Left kidney (tissue), 8 donors: ENCODE measurements at places on chromosomes 3 and 15. TPM values are rescaled to one million over a fixed set of nuclear protein-coding genes. Genes with fewer than 3 reads are reported as not detected.

DNA sequence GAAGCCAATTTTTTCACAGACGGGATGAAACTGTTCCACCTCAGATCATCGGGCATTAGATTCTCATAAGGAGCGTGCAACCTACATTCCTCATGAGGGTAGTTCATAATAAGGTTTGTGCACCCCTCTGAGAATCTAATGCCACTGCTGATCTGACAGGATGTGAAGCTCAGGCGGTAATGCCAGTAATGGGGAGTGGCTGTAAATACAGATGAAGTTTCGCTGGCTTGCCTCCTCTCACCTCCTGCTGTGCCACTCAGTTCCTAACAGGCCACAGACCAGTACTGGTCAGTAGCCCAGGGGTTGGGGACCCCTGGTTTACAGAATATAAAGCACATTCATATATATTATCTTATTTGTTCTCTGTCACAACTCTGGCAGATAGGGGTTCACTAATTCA, 2.1 kb upstream of the LIMD1 start:
- DNase-seq, result no peak

DNA sequence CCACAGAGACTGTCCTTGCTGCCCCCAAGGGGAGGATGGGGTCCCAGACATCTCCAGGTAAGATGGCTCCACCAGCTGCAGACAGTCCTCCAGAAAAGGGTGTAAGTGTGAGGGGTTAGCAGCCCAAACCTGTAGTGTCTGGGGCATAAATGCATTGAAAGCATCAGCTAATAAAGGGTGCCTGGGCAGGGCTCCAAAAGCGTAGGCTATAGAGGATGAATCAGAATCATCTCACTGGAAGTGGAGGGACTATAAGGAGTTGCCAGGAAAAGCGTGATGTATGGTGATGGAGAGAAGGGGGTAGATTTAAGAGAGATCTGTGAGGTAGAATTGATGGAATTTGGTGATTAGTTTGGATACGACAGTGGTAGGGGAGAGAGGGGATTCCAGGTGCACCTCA, 79.9 kb upstream of the ONECUT1 start:
- DNase-seq, result no peak

- no peak for DNase-seq
Observed at GRCh38 chr15:99404454-99404853, 153.2 kb downstream of the LRRC28 start.

DNA sequence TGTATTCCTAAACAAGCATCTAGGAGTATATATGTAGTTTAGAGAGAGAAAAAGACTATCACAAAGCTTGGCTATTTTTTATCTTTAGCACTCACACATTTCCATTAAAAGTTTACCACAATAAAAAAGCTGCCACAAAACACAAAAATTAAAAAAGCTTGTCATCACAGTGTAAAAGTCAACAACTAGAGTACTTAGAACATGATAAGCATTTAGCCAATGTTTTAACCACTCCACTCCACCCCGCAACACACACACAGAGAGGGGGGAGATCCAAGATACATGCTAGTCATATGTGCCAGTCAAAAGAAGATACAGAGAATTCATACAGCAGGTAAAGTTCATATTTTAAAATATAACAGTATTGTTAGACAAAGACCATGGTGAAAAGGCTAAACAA, 79.7 kb downstream of the STAG1 start:
- no peak for DNase-seq

GRCh38 chr3:186160691-186161243, 51.9 kb upstream of the ETV5 start:
- DNase-seq, result no peak

DNA sequence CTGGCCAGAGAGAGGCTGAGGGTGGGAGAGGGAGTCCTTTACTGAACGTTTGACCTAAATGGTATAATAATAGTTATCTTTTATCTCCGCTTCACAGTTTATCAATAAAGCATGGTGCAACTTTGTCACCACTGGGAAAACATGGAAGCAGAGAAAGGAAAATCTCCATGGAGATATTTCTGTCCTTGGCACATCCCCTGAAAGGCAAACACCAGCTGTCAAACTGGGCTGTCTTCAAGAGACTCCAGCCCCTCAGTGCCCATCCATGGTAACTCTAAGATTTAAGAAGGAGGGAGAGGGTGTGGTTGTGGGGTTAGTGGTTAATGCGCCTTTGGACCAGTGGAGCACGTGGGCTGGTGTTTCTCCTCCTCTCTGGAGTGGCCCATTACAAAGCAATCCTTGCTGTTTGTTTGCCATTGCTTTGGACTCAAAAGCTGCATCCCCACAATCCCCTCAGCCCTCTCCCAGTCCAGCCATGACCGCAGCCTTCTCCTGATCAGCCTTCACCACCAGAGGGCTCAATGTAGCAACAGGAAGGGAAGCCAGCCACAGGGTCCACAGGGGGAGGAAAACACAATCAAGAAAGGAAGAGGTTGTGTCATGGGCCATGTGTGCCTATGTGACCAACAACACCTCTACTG, 38.2 kb upstream of the FAM174B start:
- DNase-seq, result no peak

- no peak for DNase-seq
Observed at GRCh38 chr3:72058493-72059081, 273.6 kb upstream of the PROK2 start.

DNA sequence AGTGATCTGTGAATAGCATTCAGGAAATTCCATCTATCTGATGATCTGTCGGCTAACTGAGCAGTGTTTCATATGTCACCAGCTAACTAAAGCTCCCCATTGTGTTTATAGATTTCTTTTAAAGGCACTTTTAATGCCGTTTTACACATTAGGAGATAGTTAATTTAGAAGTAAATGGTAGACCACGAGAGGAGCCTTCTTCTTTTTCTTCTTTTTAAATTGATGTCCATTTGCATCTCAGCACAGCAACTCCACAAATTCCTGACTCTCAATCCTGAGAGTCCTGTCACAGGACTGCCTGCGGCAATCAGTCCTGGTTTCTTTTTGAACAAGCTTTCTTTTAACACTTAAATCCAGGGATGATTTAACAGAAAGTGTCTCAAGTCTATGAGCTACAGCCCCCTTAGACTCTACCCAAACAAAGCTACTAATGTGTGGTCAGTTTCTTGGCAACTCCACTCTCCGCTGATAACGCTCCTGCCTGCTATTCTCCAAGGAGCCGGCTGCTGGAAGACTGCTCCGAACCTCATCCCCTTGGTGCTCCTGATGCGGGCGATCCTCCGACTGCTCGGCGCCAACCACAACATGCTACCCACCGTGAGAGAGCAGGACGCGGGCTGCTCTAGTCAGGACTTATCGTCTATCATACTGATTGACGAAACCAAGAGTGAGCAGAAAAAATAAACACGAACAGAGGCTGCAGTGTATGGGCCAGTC, 421.4 kb downstream of the MECOM start:
- DNase-seq, result peak; percentile 68

Gene SLC15A2
- 16.0 TPM for polyA plus RNA-seq
